NB4 (cell line): ENCODE measurements at places on chromosomes 12 and 14.
A peak's percentile ranks its signal among the peaks of the same experiment; 100 is the strongest.

- no peak for DNase-seq
Measured at GRCh38 chr12:121217063-121217462, 7.1 kb downstream of the P2RX4 start.

- peak; percentile 41 for DNase-seq
Measured at GRCh38 chr14:31926123-31926522, 151.0 kb upstream of the ARHGAP5 start.

DNA sequence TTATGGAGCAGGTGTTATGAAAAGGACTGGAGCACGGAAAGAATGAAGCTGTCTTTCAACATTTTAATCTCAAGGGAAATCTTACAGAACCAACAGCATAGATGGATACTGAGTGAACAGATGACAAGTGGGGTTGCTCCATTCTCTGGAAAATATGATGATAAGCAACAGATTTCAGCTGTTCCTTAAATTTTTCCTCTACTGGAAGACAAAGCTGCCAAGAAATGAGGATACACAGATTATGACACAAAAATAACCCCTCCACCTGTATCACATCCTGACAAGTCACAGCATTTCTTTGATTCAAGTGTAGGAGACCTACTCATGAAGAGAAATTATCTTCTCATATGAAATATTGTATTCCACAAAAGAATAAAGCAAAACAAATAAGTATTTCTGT is 13.0 kb upstream of the TMTC2 start:
- DNase-seq = no peak

- DNase-seq = no peak
Measured at GRCh38 chr14:68966872-68967301, 12.2 kb downstream of the ACTN1 start.

- no peak for DNase-seq
Measured at GRCh38 chr14:31137214-31137889, 70.2 kb downstream of the HECTD1 start.

DNA sequence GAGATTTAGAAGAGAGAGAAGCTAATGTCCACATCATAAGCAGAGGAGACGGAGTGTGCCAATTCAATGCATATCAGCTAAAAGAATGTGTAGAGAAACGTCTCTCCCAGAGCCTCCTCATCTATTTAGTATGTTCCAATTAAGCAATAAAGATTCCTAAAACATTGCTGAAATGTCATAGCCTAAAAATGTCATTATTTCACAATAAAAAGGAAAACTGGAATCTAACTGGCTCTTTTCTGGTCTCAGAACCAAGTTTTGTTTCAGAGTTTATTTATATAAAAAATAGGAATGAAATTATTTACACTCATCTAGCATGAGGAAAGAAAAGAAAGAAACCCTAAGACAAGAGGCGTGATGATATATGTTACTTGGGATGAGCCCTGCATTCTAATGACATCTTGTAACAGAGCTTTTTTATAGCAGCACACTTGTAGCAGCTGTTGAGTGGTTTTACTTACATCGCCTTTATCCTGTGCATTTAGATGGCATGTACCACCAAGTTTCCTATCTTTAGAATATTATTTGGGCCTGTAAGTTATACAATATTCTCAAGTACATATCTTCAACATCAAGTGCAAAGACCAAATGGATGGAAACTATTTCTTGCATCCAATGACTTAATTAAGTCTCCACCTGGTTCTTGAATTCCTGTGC is 266.3 kb upstream of the PRKD1 start:
- DNase-seq = no peak

GRCh38 chr12:98417266-98417665 is 98.1 kb upstream of the TMPO start:
- DNase-seq = peak; percentile 62
